ENCODE measurements at places on chromosomes 6 and 20.
A peak's percentile ranks its signal among the peaks of the same experiment; 100 is the strongest.

DNA sequence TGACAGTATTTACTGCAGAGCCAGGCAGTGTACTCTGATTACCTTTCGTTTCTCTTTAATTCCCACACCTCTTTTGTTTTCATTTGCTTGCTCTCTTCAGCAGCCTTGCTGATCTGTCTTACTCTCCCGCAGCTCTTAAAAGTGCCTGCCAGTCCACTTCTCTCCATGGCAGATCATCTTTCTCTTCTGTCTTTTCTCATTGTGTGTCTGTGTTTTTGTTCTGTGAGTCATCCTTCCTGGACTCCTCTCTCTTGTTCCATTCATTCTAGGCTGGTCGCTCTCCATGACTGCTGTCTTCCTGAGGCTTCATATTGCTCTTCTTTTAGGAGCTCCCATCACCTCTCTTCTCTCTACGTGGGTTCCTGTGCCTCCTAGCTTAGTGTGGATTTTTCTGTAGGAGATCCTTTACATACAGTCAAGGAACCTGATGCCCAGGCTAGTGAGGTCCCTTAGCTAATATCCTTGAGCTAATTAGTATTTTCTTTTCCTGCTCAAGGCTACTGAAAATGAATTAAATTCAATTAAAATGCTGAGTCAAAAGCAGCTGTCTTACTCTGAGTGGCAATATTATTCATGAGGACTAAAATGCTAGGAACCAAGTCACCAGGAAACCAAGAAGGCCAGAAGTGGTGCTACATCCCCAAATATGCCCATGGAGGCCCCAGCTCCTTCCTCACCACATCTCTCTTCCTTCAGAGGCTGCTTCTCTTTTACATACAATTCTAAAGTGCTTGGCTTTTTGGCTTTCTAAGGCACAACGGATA, 86.1 kb downstream of the SLX4IP start:
- no peak for DNase-seq

DNA sequence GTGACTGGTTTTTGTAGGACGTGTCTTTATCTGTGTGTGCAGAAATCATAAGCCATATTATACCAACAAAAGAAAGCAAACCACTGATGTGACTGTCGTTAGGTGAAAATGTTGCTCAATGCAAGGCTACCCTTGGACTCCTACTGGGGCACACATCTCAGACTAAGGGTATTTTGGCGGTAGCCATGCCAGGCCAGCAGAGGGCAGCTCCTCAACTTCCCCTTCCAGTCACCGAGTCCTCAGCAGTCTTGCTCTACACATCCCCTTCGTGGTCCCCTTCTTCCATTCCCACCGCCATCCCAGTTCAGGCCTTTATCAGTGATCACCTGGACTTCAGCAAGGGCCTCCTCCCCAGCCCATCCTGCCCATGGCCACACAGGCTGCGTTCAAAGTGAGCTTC, 113.7 kb upstream of the GGTLC1 start:
- no peak for DNase-seq

GRCh38 chr6:144469144-144469575, 184.0 kb downstream of the UTRN start:
- DNase-seq: no peak

DNA sequence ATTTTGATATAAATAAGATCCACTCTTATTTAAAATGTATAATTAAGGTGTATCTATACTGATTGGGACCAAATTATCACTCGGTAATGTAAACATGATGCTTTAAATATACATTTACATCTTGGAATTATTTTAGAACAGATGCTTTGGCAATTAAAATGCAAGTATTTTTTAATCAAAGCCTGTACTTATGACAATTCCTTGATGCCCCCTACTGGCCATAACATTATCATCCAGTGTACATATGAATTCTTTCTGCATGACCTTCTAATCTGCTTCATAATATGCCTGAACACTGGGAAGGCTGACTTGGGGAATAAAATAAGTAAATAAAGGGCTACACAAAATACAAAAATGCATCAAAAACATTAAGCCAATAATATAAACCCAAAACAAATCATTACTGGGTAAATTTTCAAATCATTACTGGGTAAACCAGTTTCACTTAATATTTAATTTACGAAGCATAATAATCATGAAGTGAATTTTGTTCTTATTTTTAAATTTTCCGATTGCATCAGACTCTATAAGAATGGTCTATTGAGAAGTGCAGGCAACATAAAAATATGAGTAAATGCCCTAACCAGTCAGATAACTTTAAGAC, 65.1 kb downstream of the CGA start:
- DNase-seq: no peak

- DNase-seq: no peak
These were observed 374.5 kb downstream of the TAF4 start for GRCh38 chr20:61690993-61691838.

DNA sequence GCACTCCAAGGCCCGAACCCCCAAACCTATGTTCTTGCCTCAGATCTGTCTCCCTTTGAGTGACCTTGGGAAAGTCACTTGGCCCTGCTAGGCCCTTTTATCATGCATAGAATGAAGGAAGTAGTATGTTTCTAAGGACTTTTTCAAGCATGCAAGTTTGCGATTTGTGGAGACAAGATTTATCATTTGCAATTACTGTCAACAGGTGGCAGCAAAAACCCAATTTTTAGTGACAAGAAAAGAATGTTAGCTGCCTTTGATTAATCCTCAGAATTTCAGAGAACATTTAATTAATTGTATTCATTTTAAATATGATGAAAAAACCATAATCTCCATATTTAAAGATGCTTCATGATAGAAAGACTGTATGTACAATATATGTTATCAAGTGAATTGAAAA, 28.3 kb upstream of the PREP start:
- no peak for DNase-seq

GRCh38 chr6:2802521-2803060, 37.4 kb downstream of the WRNIP1 start:
- no peak for DNase-seq

- DNase-seq: no peak
These were observed 183.3 kb downstream of the FOXC1 start for GRCh38 chr6:1792989-1793388.

DNA sequence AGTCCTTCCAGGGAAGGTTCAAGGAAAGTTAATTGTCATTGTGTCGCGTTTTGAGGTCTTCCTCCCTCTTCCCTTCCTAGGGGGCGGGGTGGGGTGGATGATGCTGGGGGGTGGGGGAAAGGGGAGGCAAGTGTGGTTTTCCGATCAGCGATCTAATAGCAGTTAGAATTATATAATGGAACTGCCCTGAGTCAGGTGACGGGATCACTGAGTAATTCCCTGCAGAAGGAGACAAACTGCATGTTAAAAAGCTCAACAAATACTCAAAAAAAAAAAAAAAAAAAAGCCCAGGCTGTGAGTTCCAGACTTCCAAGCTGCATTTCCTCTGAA, 240.4 kb downstream of the PHACTR1 start:
- no peak for DNase-seq

GRCh38 chr6:2103765-2104523, 141.5 kb downstream of the GMDS start:
- DNase-seq: no peak

DNA sequence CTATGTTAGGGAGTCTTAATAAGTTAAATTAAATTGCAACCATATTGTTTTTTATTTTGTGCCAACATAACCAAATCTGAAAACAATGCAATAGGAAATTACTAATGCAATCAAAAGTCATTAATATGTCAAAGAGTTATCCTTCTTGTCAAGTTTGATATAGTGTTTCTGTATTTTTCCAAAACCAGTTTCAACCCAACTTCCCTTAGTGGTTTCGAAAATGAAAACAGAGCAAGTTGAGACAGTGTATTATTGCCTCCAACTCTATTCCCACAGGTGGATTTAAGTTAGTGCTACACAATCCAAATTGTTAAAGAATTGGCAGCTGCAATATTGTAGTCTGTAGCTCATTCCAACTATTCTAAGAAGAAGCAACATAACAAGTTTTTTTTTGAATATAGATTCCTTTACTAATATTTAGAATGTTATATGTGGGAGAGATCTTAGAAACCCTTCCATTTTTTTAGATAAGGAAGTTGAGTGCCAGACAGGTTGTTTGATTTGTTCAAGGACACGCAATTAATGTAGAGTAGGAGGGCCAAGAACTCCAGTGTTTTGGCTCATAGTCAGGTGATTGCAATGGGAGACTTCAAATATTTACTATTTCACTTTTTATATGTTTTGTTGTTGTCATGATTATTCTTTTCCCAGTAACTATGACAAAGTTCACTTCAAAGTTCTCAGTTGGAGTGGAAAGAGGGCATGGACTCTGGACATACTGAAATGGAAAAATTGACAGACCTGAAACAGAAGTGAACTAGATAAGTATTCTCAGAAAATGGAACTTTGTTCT, 282.4 kb upstream of the HSF2 start:
- no peak for DNase-seq

DNA sequence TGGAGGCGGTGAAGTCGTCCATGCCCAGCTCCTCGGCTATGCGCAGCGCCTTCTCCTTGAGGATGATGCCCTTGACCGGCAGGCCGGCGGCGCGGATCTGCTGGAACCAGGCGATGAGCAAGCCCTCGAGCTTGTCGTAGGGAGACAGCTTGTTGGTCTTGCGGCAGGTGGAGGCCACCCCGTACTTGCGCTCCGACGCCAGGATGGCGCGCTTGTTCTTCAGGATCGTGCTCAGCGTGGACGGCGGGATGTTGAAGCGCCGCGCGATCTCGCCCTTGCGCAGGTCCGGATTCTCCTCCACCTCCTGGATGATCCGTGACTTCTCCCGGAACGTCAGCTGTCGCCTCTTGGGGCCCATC, 435 bp downstream of the CENPB start:
- DNase-seq: peak; percentile 75

GRCh38 chr6:42764911-42765648, 16.8 kb upstream of the BICRAL start:
- DNase-seq: no peak

All from activated CD8-positive, alpha-beta memory T cell treated with anti-CD3 and anti-CD28 coated beads, Interleukin-2, amount 50 U/mL, for 48 hours (primary cell).